Activated CD4-positive, CD25-positive, alpha-beta regulatory T cell treated with anti-CD3 and anti-CD28 coated beads, Interleukin-2, amount 50 U/mL, for 16 hours (primary cell): ENCODE measurements at places on chromosomes 7 and 10.

GRCh38 chr7:66348959-66349358 is 143.8 kb downstream of the TPST1 start:
- DNase-seq, result no peak

DNA sequence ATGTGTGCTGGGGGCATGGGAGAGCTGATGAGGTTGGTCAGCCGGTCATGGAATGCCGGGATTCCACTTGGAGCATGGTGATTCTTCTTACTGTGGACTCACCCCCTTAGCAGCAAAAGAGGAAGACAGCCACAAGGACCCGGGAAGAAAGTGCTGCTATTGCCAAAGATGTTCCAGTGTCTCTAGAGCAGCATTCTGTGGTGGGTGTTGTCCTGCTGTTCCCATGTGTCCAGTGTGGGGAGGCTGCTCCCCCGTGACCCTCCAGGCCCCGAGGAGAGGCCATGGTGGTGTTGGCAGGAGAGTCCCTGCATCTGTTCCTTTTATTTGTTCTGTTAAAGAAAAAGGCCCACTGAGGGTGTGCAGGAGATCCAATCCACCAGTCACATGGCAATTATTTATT is 499.4 kb downstream of the RPS24 start:
- no peak for DNase-seq

GRCh38 chr10:77223526-77224460 is 413.8 kb downstream of the KCNMA1 start:
- no peak for DNase-seq

DNA sequence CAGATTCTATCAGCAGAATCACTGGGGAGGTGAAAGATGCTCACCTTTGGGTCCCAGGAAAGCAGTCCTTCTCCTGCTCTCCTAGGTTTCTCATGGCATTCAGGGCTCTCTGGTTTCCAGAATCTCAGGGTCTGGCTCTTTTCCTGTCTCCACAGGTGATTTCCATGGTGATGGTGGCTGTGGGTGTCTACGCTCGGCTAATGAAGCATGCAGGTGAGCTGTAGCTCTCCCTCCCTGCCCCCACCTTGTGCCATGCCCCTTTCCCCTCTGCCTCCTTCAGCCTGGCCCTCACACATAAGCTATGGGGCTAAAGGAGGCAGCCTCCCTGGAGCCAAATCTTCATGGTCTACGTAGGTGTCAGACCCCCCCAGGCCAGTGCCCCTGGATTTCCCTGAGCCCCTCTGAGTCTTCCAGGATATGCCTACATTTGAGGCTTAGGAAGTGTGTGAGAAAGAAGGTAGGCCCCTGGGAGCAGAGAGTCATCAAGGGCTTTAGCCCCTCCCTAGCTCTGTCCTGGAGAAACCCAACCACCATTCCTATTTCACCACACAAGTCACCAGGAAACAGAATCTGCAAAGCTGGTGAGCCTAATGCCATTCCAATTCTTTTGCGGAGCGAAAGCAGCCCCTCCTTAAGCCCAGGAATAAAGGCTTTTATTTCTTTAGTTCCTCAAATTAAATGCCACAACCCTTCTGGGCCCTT is 17.2 kb downstream of the TSPAN33 start:
- DNase-seq, result no peak

GRCh38 chr10:16799621-16800020 is 17.6 kb downstream of the RSU1 start:
- no peak for DNase-seq

GRCh38 chr7:133649593-133649992 is 396.7 kb downstream of the EXOC4 start:
- DNase-seq, result no peak

- DNase-seq, result no peak
Measured at GRCh38 chr7:53596230-53596629, 560.8 kb downstream of the POM121L12 start.
